ENCODE measurements at places on chromosomes 4 and X. TPM values are rescaled to one million over a fixed set of nuclear protein-coding genes. Genes with fewer than 3 reads are reported as not detected.

KDR gene
- 0.86 TPM for total RNA-seq

DNA sequence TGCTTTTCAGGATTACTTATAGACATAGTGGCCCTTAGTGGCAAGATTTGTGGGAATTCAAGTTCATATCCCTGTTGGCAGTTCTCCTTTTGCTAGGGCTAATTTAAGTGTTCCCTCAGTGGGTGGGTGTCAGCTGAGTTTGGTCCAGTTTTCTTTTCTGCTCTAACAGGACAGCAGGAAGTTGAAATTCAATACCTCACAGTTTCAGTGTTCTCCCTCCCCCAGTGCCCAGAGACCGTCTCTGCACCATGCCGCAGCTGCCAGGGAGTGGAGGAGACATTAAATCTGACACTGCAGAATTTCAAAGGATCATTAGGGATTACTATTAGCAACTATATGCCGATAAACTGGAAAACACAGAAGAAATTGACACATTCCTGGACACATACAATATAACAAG, 50.7 kb downstream of the UBE2NL start:
- DNase-seq: peak; percentile 0

SRPX2 gene
- total RNA-seq: 44.1 TPM

DNA sequence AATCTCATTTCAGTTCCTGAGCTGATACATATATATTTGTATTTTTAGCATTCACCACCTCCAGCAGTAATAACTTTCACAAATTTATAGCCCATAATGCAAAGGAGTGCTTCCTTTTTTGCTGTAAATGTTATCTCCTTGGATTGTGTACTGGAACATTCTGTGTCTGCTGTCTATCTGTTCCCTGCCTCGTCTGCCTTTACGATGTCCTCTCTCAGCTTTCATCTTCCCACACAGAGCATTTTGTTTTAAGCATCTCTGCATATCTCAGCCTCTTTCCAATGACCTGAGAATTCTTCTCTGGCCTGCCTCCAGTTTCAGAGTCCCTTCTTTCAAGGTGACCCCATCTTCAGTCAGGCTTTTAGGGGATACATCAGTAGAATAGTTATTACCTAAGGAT, 43.1 kb downstream of the GYG2 start:
- peak; percentile 60 for DNase-seq

MAGEC3 gene
- total RNA-seq: not detected

DNA sequence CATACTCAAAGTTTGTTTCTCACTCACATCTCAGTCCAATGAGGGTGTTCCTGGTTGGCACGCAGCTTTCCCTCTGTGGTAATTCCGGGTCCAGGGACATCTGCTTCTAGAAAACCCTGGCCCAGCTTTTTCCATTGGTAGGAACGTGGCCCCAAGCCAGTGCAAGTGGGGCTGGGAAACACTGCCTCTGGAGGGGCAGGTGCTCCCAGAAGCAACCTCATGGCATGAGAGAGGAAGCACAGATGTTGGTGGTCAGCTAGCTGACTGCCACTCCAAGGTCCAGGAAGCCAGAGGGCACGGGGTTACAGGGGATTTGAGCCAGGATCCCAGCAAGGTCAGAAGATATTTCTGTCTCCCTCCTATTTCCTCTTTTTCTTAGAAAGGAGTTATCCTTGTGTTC, 47.5 kb downstream of the DCTD start:
- no peak for DNase-seq

GRCh38 chr4:128635955-128636560, 173.4 kb upstream of the JADE1 start:
- no peak for DNase-seq

- no peak for DNase-seq
Measured at GRCh38 chr4:9845791-9846493, 64.5 kb downstream of the DRD5 start.

SSX1 gene
- total RNA-seq: not detected

STARD8 gene
- 0.97 TPM for total RNA-seq

NUP62CL gene
- under 0.01 TPM for total RNA-seq

GAGE12F gene
- not detected for total RNA-seq

- DNase-seq: peak; percentile 58
Measured at GRCh38 chrX:44314259-44314734, 29.2 kb downstream of the EFHC2 start.

CT47C1 gene
- not detected for total RNA-seq

GRCh38 chr4:153988492-153989363, 199.8 kb upstream of the SFRP2 start:
- no peak for DNase-seq

DNA sequence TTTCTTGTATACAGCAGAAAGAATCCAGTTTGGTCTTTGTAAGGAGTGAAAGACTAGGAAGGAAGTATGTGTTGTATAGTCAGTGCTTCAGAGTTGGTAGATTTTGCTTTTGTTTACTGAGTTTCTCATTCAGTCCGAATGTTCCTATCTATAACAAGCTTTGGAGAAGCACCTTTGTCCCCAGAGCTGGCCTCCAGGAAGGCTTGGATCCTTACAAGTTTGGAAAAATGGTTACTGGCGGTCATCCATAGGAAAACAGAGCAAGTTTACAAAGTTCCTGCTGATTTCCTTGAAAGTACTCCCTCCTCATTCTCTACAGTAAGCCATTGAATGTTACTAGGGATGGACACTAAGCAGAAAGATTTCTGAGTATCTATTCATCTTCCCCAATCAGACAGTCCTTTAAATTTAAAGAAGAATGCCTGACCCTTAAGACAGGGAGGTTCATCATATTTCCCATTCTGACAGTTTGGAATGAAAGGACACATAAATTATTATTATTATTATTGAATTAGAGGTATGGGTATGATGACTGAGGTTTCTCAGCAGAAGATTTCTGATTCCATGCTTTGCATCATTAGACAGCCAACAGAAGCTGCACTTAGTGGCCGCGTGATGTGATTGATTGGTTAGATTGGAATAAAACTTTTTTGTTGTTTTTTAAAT, 35.8 kb downstream of the FAT4 start:
- DNase-seq: no peak

DNA sequence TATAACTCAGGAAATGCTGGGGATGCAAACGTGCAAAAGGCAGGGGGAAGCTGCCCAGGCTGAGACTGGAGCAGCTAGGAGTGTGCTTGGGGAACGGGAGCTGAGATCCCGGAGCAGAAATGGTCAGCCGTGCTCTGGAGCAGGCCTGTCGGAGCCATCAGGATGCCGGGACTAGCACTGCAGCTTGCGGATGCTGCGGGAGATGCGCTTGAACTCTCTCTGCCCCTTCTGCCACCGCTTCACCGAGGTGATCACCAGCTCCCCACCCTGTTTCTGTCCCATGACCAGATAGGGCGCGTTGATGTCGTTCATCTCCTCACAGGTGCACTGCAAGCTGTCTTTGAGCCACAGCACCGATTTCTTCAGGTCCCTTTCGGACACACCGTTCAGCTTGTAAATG, 7.6 kb downstream of the SFRP2 start:
- DNase-seq: no peak

DNA sequence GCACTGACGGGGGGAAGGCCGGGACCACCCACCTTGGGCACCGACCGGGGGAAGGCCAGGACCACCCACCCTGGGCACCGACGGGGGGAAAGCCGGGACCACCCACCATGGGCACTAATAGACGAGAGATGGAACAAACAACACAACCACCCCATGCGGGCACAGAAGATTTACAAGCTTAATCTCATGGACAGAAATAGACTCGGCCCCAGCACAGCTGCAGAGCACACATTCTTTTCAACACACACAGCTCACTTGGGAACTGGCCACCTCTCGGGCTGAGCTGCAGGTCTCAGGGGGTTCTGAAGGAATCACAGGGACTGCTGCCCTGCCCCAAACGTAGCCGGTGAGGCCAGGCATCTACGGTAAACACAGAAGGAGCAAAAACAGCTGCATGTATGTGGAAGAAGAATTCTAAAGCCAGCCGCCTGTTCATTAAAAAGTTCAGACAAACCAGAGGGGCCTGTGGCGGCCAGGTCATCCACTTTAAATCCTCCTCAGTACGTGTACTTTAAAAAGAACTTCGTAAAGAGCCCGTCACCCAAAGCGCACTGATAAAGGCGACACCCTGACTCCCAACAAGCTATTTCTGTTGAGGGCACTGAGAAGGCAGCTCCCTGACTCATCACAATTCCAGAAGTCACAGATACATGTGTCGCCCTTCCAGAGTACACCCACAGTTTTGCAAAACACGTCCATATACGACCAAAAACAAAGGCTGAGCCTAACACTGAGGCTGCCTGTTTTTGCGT, 17.7 kb downstream of the PPP2R3B start:
- DNase-seq: peak; percentile 42

DNA sequence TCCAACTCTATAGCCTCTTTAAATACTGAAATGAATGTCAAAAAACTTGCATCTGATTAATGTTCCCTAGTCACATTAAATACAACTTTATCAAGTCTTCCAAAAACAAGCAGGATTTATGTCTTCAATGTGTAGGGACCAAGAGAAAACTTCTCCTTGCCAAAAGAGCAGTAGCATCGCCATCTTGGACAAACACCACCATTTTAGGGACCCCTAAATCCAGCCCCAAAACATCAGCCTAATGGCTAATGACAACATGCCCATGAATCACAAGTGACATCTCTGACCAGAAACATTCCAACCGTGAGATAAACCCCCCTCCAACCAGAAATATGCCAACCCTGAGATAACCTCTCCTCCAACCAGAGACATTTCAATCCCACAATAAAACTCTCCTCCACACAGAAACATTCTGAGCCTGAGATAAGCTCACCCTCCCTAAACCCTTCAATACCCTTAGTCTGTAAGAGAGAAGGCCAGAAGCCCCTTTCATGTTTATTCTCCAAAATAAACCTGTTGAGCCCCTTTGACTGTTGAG, 697.4 kb downstream of the TRAM1L1 start:
- DNase-seq: peak; percentile 19

DNA sequence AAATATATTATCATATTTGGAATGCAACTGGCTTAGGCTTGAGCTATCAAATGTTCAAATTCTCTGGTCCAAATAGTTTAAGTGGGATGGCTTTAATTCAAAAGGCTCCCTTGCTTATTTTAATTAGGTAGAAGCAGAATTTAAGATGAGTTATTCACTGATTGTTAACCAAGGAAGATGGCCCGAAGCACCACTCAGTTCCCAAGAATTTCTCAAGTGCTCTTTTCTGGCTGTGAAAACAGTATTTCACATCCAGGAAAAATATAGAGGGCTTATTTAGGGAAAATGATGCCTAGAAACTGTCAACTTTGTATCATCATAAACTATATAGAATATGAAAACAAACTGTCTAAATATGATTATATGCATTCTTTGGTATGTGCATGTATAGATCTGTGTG, 246.5 kb upstream of the SFRP2 start:
- DNase-seq: no peak

DNA sequence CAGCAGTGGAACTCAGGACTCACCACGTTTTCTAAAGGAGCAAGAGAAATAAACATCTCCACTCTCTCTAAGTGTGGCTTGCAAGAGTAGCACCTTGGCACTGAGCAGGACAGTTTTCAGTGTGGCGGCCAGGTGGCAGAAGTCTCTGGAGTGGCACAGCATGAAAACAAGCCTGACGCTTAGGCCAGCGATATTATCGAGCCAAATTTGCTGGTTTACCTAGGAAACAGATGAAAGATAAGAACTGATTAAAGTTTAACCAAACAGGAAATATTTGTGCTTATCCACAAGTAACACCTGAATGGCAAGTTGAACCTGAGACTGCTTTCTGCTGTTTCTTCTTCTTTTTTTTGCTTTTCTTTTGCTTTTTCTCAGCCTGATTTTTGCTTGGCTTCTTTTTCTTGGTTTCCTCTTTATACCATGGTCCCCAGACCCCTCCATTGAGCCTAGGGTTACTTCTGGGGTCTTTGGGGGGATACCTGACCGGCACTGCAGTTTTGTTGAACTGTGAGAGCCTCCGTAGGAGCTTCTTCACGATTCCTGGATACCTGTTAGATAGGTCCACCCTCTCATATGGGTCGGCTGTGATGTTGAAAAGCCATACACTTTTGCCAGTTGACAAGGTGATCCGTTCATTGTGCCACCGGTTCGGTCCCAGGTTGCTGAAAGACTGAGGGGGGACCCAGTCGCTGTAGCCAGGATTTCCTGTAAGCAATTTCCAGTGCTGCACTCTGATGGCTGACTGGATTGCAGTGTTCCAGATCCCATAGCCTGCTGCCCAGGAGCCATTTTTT, 77.3 kb downstream of the ARSJ start:
- no peak for DNase-seq

SOD3 gene
- 14.2 TPM for total RNA-seq

GRCh38 chr4:26496207-26496783, 6.0 kb upstream of the CCKAR start:
- no peak for DNase-seq

HELT gene
- not detected for total RNA-seq

ASMT gene
- not detected for total RNA-seq

CCKAR gene
- total RNA-seq: 0.43 TPM

GRCh38 chr4:55613621-55614020, 21.6 kb upstream of the PDCL2 start:
- no peak for DNase-seq

- DNase-seq: peak; percentile 41
Measured at GRCh38 chrX:103656617-103657016, 27.8 kb downstream of the TCEAL1 start.

- DNase-seq: no peak
Measured at GRCh38 chr4:124152132-124152531, 560.4 kb downstream of the ANKRD50 start.

APLN gene
- under 0.01 TPM for total RNA-seq

GRCh38 chr4:82099928-82100579, 273.7 kb downstream of the HNRNPD start:
- no peak for DNase-seq

DNA sequence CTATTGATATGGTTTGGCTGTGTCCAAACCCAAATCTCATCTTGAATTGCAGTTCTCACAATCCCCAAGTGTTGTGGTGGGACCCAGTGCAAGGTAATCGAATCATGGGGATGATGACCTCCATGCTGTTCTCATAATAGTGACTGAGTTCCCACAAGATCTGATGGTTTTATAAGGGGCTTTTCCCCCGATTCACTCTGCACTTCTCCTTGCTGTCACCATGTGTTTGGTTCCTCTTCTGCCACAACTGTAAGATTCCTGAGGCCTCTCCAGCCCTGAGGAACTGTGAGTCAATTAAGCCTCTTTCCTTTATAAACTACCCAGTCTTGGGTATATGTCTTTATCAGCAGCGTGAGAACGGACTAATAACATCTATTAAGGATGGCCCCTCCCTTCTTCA, 68.8 kb downstream of the FBXW7 start:
- no peak for DNase-seq

- no peak for DNase-seq
Measured at GRCh38 chr4:126718136-126718535, 914.6 kb upstream of the INTU start.

DNA sequence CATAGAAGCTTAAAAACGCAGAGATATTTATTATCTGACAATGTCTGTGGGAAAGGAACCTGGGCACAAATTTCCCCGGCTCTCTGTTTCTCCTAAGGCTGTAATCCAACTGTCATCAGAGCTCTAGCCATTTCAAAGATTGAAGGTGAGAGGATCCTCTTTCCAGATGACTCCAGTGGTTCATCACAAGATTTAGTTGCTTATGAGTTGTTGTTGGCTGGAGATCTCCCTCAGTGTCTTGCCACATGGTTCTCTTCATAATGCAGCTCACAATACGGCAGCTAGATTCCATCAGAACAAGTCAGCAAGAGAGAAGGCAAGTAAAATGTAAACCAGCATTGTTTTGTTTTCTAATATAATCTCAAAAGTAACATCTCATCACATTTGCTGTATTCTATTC, 369.4 kb downstream of the GASK1B start:
- DNase-seq: peak; percentile 51
